ENCODE measurements at places on chromosomes 3 and 15.

GRCh38 chr15:48748535-48748934 is 62.3 kb downstream of the CEP152 start:
- DNase-seq: no peak

GRCh38 chr3:48634661-48635221 is 520 bp downstream of the SLC26A6 start:
- DNase-seq: no peak

- DNase-seq: no peak
These were observed 4.9 kb downstream of the PRRT3 start for GRCh38 chr3:9947025-9947995.

DNA sequence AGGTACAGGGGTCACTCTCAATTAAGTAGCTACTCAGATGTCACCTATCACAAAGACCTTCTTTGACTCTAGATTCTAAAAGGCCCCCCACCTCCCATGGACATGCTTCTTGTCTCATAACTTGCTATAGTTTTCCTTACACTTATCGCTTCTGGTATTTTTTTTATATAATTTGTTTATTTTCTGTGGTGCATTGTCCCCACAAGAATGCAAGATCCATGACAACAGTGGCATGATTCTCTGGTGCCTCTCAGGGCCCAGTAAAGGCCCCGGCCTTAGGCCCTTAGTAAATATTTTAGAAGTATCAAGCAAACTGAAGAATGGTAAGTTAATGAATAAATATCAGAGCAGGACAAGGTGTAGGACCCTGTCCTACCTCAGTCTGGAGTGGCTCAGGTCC is 248.6 kb downstream of the CBLB start:
- no peak for DNase-seq

- DNase-seq: no peak
These were observed 34.9 kb downstream of the SAXO2 start for GRCh38 chr15:82297546-82297945.

- DNase-seq: no peak
These were observed 27.0 kb downstream of the KATNBL1 start for GRCh38 chr15:34182942-34183341.

GRCh38 chr3:171980578-171981270 is 58.7 kb upstream of the FNDC3B start:
- no peak for DNase-seq

DNA sequence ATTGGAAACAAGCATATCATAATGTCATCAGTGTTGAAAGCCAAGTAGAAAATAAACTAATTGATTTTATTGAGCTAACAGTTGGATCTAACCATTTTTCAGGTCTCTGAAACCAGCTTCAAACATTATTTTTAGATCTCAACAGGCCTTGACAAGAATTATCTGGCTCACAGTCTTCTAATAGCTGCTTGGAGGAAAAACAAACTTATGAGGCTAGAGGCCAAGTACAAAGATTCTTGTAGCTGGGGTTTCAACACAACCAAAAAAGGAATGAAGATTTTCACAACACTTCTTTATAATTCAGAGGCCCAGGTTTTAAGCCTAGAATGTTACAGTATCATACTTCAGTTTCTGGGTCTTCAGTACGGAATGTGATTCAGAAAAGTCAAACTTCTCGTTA is 3.7 kb downstream of the SETMAR start:
- no peak for DNase-seq

DNA sequence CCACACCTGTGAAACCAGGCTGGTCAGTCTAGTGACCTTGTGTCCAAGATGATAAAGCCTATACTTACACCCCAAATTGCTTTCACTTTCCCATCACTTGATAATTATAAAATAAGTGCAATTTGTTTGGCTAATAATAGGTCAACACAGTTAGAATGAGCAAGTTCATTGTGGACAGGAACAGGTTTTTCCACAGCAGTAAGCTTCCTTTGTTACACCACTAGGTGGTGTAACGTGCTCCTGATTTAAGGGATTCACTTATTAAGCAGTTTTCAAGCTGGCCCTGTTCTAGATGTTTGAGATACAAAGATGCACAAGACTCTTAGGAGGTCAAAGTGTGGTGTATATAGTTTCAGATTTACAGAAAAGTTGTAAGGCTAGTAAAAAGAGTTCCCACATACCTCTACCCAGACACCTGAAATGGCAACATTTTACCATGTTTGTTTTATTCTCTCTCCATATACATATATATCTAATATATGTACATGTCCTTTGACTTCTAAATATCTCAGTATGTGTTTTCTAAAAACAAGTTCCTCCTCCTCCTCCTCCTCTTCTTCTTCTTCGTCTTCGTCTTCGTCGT is 6.8 kb upstream of the MFSD1 start:
- no peak for DNase-seq

- no peak for DNase-seq
These were observed 434.5 kb downstream of the MFSD1 start for GRCh38 chr3:159236321-159236720.

GRCh38 chr15:68987676-68988075 is 26.8 kb upstream of the NOX5 start:
- no peak for DNase-seq

DNA sequence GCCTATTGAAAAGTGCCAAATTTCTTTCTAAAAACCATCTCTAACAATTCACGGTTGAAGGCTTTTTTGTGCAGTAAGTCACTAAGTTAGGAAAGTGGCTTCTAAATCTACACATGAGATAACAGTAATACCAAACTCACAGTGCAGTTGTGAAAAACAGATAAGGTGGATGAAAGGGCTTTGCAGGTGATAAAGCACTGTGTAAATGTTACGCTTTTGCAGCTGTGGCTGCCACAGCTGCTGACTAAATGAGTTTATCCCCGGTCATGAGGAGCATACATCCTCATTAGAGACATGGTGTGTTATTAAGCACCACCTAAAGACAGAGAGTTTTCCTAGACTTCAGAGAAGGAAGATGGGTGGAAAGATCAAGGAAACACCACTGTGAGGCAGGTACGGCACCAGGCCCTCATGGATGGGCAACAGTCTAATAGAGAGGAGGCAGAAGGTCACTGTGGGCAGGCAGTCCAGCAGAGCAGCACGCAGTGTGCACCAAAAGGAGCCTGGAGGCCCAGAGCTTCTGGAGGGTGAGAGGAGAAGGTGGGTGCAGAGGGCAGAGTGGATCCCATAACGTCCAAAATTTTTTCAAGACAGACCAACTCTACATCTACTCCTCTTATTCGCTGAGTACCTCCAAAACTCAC is 68.5 kb downstream of the FMN1 start:
- no peak for DNase-seq

DNA sequence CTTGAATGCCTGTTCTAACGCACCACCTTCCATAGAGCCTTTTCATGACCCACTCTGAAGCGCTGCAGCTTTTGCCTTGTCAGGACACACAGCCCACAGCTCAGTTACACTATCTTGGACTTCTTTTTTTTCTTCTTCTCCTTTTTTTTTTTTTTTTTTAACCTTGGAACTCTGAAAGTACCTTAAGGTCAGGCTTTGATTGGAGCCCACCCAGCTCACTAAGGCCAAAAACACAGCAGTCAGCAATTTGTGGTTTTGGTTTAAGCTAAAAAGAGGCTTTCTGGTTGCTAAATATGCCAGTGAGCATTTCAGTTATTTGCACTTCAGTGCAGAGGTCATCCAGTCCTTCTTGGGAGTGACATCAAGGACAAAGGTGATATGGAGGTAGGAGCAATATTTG is 1.7 kb downstream of the SLC25A20 start:
- DNase-seq: no peak

DNA sequence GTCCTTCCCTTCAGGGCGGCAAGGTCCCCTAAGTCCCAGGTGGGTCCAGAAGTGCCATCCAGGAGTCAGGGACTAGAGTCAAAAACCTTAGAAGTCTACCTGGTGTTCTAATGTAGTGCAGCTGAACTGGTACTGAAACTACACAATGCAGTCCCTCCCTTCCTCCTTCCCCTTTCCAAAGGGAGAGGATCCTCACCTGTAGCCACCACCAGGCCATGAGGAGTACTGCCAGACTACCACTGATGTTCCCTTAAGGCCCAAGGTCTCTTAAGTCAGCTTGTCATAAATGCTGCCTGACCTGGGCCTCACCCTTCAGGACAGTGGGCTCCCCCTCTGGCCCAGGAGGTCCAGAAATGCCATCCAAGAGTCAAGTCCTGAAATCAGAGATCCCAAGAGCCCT is 98.9 kb downstream of the ULK4 start:
- DNase-seq: no peak

- DNase-seq: peak; percentile 82
These were observed 114.8 kb downstream of the DLG1 start for GRCh38 chr3:197183582-197183981.

GRCh38 chr3:197224034-197224444 is 74.4 kb downstream of the DLG1 start:
- peak; percentile 73 for DNase-seq

- DNase-seq: no peak
These were observed 17.4 kb downstream of the THBS1 start for GRCh38 chr15:39598186-39598850.

DNA sequence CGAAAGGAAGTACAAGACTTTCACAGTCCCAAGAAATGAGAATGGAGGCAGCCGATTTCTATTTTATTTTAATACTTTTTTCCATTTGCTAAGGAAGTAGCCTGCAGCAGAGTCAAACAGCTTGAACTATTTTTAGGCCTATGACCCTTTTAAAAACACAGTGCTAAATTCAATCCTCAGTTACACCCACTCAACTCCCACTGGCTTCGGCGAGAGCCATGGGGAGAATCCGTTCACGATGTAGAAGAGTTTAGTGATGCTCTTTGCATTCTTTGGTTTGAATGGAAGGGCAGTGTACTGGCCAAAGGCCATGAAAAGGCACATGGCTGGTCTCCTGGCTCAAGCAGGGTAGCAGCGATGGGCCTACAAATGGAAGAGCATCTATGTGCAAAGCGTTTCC is 343.5 kb downstream of the FOXP1 start:
- DNase-seq: no peak

DNA sequence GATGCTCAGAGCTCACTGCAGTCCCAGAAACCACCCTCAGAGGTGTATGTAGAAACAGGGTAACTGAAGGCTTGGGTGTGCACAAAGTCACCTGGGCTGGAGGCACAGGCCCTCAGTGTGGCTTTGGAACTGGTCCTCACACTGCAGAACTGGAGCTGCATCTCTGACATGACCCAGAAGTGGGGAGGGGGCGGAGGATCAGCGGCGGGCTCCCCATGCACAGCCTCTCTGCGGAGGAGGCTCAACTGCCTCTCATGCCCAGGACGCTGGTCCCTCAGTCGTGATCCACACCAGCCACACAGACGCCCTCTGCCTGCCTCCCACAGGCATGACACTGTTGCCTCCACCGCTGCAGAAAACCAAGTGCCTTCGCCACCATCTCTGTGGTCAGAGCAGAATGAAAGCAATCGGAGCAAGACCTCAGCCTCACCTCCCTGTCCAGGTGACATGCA is 73.7 kb downstream of the TM2D3 start:
- DNase-seq: peak; percentile 6

DNA sequence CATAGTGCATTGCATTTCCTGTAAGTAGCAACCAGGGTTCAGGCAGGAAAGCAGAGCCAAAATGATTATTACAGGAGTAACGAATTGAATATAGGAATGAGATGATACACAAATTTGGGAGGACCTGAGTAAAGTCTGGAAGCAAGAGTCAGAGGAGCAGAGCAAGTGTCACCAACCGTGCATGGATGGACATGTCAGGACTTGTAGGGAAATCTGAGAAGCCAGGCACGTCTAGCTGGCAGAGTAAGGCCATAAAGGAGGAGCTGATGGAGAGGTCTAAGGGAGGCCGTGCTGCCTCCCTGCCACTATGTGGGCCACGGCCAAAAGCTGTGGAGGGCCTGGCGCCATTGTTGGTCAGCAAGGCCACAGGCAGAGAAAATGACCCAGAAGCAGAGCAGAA is 22.4 kb downstream of the GJD2 start:
- DNase-seq: no peak

DNA sequence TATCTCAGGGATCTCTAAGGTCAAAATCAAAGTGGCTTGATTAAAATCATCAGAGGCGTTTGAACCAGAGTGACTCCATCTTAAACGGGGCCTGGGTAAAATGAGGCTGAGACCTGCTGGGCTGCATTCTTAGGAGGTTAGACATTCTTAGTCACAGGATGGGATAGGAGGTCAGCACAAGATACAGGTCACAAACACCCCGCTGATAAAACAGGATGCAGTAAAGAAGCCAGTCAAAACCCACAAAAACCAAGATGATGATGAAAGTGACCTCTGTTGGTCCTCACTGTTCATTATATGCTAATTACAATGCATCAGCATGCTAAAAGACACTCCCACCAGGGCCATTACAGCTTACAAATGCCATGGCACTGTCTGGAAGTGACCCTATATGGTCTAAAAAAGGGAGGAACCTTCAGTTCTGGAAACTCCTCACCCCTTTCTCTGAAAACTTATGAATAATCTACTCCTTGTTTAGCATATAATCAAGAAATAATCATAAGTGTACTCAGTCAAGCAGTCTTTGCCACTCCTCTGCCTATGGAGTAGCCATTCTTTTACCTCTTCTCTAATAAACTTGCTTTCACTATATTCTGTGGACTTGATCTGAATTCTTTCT is 143.3 kb upstream of the SLCO3A1 start:
- DNase-seq: no peak

GRCh38 chr15:85748176-85748575 is 46.5 kb downstream of the KLHL25 start:
- DNase-seq: no peak

GRCh38 chr15:63446255-63446654 is 58.1 kb upstream of the USP3 start:
- no peak for DNase-seq

DNA sequence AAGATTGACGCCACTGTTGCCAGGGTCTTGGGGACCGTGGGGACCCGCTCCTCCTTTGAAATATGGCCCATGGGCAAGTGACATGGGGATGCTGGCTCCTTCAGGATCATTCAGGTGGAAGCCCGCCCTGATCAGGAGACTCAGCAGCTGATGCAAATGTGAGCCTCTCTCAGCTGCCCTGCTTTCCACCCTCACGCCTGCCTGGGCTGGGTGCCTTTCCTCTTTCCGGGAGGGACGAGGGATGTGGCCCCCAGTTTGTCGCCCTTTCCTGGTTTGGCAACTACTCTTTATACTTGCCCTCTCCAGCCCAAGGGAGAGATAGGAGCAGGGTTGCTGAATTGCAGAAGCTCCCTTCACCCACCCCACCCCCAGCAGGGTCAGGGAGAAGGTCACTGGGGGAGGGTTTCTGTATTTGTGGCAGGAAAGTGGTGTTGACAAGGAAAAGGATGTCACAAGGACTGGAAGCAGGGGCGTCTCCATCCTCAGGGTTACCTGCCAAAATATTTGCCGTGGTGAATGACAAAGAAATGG is 21.8 kb downstream of the DNASE1L3 start:
- no peak for DNase-seq

- DNase-seq: no peak
These were observed 311.4 kb downstream of the PDCD6IP start for GRCh38 chr3:34109846-34110245.

DNA sequence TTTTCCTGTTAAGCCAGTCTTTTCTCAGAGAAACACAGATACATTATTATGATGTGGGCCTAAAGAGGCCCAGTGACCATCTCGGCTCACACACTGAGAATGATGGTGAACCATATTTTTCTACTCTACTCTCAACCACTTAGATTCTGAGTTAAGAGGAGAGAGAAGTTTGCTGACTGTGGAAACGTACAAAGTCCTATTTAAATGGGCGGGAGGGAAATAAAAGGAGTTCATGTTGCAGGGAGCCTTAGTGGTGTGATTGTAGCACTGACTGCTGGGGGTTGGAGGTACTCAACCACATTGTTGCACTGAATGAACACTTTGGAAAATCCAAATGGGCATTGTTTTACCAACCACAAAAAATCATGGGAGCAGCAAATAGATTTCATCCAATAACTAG is 51.0 kb downstream of the ATP8B4 start:
- DNase-seq: no peak

GRCh38 chr3:52088445-52089367 is 32.3 kb upstream of the DUSP7 start:
- no peak for DNase-seq

All from DMS79 treated with DMSO at 0.1 percent for 48 hours (cell line).